ENCODE measurements at places on chromosomes 5 and 9. TPM values are rescaled to one million over a fixed set of nuclear protein-coding genes. Genes with fewer than 3 reads are reported as not detected.

DNA sequence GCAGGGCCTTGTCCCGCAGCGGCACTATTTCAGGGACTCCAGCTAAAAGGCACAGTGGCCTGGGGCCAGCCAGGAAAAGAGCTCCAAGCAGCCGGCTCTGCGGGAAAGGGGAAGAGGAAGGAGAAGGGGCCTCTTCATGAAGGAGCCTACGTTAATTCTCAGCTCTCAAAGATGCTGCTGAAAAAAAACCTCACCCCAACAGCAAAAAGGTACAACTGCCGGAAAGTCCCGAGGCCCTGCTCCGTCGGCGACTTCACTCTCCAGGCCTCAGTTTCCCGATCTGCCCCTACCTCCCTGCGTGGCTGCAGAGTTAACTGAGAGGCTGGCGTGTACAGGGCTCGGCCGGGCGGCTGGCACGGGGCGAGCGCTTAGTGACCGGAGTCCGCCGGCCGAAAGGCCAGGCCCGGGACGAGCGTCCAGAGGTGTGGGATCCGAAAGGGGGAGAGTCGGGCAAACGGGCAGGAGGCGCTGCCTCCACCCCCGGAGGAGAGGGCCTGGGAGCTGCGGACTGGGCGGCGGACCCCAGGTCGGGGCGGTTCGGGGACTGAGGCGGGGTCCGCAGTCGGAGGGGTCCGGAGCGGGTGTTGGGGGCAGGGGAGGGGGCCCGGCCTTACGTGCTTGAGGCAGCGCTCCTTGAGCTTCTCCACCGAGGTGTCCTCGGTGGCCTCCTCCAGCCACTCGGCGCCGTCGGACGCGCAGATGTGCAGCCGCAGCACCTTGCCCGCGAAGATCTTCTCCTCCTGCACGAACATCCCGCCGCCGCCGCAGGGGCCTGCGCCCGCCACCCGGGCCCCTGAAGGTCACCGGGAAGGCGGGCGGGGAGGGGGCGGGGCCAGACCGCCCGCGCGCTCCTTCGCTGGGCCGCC, 529 bp downstream of the UBAC1 start:
- DNase-seq = no peak

- no peak for DNase-seq
Measured at GRCh38 chr9:73118898-73119554, 32.6 kb upstream of the ANXA1 start.

DNA sequence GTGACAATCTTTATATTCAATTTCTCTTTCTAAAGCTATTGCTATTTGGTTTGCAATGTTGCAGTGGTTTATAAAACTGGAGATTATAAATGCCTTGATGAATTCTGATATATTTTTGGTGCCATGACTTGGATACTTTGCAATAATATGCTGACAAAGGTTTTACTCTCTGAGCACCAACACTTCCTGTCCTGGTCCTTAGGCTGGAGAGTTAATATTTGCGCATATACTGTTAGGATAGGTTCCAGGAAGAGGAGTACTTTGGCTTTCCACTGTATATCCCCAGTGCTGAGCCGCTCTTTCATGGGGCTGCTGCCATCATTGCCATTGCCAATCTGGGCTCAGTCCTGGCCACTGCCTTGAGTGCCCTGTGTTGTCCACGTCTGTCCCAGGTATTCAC, 139.6 kb downstream of the ZCCHC7 start:
- no peak for DNase-seq

IL9 gene
- not detected for polyA plus RNA-seq

- DNase-seq = no peak
Measured at GRCh38 chr5:126455728-126456127, 32.5 kb downstream of the GRAMD2B start.

DNA sequence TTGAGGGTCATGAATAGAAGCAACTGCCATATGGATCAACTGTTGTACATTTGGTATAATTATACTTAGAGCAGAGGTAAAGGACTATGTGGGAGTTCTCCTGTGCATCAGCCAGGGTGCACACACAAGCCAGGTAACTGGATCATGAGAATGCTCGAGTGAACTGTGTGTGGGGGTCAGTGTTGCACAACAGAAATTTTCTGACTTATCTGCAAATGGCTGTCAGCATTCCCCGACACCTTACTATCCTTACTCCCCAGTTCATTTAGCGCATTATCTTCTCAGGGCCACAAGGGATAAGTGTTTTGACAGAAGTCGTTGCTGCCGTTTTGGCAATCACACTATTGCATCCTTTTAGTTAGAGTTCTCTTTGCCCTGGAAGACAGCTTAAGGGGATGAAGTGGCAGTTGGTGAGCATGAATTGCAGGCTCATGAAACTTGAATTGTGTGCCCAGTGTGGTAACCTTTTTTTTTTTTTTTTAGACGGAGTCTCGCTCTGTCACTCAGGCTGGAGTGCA, 1.7 kb downstream of the CANX start:
- DNase-seq = no peak

RRAGA gene
- polyA plus RNA-seq = 80.9 TPM

DNA sequence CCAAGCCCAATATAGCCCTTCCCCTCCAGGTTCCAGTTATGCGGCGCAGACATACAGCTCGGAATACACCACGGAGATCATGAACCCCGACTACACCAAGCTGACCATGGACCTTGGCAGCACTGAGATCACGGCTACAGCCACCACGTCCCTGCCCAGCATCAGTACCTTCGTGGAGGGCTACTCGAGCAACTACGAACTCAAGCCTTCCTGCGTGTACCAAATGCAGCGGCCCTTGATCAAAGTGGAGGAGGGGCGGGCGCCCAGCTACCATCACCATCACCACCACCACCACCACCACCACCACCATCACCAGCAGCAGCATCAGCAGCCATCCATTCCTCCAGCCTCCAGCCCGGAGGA, 6.3 kb downstream of the NR4A3 start:
- DNase-seq = no peak

DNA sequence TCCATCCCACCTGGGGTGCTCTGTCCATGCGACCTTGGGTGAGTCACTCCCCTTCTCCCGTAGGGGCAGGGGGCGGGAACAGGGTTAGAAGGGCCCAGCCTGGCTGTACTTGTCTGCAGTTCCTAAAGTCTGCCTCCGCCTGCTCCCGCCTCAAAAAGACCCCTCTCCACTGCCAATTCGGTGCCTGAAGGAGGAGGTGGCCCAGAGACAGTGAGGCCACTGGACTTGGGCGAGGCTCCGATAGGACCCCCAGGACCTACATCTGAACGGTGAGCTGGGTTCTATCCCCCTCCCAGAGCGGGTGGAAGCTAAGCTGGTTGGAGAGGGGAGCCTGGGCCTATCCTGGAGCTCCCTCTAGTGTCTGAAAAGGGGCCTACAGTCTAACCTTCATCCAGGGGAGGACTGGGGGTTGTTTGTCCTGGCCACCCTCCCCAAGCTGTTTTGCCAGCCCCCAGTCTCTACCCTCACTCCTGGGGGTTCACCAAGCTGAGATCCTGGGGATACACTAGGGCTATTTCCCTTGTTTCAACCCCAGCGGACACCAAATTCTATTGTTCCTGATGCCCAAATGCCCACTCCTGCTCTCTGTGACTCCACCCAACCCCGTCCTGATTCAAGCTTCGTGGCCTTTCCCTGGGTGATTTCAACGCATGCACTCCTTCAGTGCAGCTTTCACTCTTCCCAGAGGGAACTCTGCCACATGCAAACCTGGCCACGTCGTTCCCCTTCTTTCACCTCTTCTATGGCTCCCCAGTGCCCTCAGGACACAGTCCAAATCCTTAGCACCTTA, 6.1 kb upstream of the CRB2 start:
- DNase-seq = no peak

DNA sequence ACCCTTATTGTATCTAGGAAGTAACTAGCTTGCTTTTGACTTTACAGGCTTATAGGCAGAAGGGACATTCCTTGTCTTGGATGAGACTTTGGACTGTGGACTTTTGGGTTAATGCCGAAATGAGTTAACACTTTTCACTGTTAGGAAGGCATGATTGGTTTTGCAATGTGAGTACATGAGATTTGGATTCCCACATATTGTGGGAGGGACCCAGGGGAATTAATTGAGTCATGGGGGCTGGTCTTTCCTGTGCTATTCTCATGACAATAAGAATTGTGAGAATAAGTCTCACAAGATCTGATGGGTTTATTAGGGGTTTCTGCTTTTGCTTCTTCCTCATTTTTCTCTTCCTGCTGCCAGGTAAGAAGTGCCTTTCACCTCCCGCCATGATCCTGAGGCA, 417.5 kb downstream of the HINT1 start:
- no peak for DNase-seq

SYK gene
- 2.5 TPM for polyA plus RNA-seq

DNA sequence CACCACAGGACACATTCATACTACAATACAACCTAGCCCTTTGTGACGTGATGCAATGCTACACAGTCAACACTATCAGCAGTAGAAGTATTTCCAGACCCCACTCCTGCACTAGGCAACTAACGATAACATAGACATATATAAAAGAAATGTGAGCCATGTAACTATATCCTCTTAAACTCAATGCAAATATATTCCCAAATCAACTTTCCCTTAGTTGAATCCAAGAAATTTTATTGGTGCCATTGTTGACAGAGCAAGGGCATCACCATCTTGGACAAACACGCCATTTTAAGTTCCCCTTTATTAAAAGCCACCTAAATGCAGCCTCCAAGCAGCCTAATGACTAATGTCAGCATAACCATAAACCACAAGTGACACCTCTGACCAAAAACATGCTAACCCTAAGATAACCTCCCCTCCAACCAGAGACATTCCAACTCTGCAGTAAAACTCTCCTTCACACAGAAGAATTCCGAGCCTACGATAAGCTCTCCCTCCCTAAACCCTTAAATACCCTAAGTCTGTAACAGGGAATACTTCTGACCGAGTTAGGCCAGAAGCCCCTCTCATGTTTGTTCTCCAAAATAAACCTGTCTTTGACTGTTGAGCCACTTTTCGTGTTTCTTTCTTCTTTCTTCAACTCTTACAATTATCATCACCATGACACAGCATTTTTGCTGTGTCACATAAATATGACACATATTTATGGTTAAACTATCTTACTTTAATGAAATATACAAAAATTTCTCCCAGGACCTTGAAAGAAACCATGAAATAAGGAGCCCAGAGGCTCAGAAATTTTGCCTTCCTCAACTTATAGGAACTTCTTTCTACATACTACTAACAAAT, 1497.8 kb downstream of the EFNA5 start:
- no peak for DNase-seq

- DNase-seq = no peak
Measured at GRCh38 chr5:31280210-31280609, 86.7 kb downstream of the CDH6 start.

- DNase-seq = no peak
Measured at GRCh38 chr9:122116040-122116439, 22.9 kb upstream of the TTLL11 start.

- no peak for DNase-seq
Measured at GRCh38 chr5:123752552-123753179, 240.7 kb downstream of the CSNK1G3 start.

OBP2A gene
- polyA plus RNA-seq = not detected

- DNase-seq = no peak
Measured at GRCh38 chr5:97135868-97136267, 6.5 kb downstream of the LIX1 start.

OCLN gene
- polyA plus RNA-seq = 1.6 TPM

MROH2B gene
- polyA plus RNA-seq = 0.10 TPM

AP3B1 gene
- polyA plus RNA-seq = 33.6 TPM

DNA sequence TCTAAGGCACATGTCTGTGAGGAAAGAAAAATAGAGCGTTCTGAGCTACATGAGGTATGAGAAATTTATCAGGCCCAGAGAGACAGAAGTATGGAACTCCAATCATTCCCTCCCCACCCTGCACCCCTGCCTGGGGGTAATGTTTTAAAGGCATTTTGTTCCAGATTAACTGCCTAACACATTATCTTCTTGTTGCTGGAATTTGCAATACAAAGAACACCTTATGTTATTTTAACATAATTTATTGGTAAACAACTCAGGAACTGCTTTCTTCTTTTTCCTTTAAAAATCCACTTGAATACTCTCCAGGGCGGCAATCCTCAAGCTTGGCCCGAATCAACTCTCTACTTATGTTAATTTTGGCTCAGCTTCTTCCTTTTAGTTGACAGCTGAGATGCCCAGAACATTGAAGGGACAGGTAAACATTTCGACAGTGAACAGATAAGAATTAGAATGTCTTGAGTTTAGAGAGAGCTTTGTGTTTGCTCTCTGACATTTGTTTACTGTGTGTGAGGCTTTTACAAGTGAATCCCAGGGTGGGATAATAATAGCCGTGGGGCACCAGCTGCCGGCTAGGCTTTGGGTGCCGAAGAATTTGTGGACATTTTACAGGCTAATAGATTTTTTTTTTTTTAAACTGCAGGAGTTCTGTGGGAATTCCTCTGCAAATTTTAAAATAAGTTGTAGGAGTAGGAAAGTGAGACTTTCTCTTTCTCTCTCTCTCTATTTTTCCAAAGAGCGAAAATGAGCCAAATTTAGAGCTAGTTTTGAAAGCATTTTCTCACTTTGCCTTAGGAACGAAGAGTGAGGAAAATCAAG, 96.4 kb upstream of the TAF11L2 start:
- DNase-seq = no peak

GBGT1 gene
- polyA plus RNA-seq = 3.6 TPM

GRCh38 chr9:116870566-116870965, 183.5 kb downstream of the TRIM32 start:
- DNase-seq = no peak

FSTL4 gene
- 3.6 TPM for polyA plus RNA-seq

GRCh38 chr5:143383988-143384387, 19.5 kb downstream of the NR3C1 start:
- no peak for DNase-seq

DNA sequence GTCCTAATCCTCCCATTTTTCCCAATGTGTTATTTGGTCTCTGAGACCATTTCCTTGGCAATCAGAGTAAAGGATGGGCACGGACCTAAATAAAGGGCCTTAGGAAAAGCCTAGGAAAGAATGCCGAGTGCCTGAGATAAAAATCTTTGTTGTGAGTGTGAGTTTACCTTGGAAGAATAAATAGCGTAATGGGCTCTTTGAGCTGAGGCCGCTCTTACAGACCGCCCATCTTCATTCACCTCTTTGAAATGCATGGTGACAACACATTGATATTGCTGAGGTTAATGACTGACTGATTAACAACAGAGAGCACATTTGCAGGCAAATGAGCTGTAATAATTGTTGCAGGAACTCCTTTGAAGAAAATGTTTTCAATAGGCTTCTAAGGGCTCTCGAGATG, 1967.1 kb upstream of the WWC1 start:
- DNase-seq = no peak

- DNase-seq = no peak
Measured at GRCh38 chr5:141510160-141510559, 21.3 kb downstream of the PCDHGC5 start.

SPINK13 gene
- polyA plus RNA-seq = 0.33 TPM

DNA sequence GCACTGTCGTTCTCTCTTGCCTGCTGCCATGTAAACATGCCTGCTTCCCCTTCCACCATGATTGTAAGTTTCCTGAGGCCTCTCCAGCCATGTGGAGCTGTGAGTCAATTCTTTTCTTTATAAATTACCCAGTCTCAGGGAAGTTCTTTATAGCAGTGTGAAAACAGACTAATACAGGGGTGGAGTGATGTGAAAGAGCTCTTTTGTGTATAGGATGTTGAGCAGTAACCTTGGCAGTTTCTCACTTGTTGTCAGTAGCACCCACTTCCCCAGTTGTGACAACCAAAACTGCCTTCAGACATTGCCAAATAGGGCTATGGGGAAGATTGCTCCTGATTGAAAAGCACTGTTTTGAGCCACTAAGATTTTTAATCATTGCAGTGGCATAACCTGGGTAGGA, 552.2 kb upstream of the ZNF462 start:
- no peak for DNase-seq

All from forelimb muscle (tissue), 1 donor.